NCI-H2029 treated with DMSO at 0.1 percent for 48 hours (cell line): ENCODE measurements at places on chromosomes 7 and 10.

DNA sequence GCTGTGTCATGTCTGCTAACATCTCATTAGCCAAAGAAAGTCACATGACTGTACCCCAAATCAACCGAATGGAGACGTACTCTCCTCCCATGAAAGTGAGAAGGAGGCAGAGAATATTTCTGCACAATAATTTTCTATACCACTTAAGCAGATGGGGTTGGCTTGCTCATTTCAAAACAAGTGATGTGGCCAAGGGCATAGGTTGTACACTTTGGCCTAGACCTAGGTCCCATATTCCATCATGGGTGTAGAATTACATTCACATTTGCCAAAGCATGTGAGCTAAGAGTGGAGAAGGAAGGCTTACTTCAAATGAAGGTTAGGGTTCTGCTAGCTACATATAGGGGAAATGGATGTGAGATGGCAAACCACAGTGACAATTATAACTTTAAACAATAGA lies 83.0 kb downstream of the ZNF365 start:
- no peak for DNase-seq

GRCh38 chr10:78162853-78163252 lies 129.2 kb downstream of the RPS24 start:
- DNase-seq = no peak

- no peak for DNase-seq
Observed at GRCh38 chr7:133052401-133052756, 29.5 kb downstream of the CHCHD3 start.

GRCh38 chr7:30201161-30201666 lies 66.4 kb downstream of the MTURN start:
- no peak for DNase-seq

DNA sequence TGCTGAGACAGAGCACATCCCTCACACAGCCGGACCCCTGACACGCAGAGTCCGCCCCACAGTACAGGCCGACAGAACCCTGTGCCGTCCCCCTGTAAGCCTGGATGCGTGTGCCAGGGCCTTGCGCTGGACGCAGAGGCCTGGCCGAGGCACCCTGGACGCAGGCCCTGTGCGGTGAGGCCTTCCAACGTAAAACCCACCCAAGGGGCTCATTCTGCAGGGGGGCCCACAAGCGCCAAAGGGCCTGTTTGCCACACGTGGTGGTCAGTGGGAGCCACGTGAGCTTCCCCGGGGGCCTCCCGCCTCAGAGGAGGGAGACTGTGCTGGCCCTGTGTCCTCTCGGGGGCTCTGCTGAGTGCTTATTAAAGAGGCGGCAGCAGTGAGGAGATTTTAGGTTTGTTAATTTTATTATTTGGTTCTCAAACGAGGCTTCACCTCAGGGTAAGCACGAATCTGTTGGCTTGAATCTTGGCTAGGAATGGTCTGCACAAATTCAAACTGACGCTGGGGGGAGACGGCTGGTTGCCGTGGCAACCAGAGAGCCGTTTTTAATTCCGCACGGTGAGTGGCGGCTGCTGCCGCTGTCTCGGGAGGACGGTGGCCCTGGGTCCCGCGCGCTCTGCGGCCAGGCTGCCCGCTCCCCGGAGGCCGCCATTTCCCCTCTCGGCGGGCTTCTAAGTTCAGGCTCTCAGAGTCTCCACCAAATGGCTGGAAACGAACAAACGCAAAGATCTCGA lies 4.9 kb upstream of the ADGRA1 start:
- DNase-seq = no peak
